ENCODE measurements at places on chromosomes 1 and 21.

DNA sequence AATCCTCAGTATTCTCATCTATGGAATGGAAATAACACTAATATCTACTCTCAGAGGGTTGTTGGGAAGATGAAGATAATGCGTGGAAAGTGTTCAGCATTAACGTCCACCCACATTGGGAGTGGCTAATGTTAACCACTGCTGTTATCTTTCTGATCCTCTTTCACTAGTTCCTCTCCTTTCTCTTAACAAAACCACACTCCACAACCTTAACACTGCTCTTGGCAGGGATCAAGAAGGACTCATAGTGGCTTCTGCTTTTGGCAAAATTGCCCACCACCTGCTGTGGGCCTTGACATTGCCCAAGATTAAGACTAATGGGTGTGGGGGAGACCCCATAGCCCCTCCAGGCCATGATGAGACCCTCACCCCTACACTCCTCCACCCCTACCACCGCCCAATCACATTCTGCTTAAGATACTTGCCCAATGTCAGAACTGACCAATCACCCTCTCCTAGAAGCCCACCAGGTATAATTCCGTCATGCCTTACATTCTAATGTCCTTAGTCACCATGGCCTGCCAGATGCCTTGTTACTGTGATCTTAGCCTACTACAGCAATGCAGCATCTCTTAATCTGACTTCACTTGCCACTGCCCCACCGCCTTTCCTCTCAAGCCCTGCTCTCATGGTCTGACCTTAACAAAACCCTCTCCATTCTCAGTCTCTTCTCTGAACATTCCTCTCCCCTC, 27.1 kb downstream of the DHCR24 start:
- no peak for DNase-seq

- DNase-seq = peak; percentile 59
These were observed at the start of gene MYCL for GRCh38 chr1:39901714-39902459. TSS of gene MYCL (minus strand) at chr1:39901917. CDS start at chr1:39901434, 483 bp downstream.

- no peak for DNase-seq
These were observed 294.0 kb downstream of the LRRC40 start for GRCh38 chr1:69911301-69911801.

DNA sequence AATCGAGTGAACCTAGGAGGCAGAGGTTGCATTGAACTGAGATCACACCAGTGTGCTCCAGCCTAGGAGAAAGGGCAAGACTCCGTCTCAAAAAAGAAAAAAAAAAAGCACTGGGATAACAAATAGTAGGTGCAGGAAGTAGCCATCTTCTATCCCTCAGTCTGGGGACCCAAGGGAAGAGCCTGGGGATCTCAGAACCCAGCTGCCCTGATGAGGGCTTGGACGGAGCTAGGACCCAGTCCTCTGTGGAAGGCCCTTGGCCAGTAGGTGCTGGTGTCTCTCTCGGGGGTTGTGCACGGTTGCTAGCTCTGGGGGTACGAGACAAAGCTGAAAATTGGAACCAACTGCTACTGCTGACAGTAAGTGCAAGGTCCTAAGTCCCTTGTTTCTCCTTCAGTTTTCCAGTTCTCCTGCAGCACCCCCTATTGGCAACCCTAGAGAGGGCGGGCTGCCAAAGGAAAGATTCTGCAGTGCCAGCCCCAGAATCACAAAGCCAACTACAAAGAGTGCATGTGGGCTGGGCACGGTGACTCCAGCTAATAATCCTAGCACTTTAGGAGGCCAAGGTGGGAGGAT, 57.6 kb upstream of the KIF1B start:
- DNase-seq = no peak

DNA sequence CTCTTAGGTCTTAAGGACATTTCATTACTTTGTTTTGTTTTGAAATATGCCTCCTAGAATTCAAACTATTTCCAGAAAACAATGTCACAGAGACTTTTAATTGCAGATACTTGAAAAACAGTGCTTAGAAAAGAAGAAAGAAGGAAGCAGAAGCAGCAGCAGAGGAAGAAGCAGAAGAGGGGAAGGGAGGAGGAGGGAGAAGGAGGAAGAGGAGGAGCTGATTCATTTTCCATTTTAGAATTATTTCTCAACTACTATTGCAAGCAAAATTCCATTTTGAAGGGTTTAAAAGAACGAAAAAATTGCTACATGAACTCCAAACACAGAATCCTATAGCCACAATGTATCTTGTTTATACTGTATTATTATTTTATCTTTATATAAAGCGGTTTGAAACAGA, 13.9 kb downstream of the RC3H1 start:
- no peak for DNase-seq

All from stimulated activated naive CD4-positive, alpha-beta T cell (primary cell).